ENCODE measurements at places on chromosomes 6 and 20.

GRCh38 chr6:154039231-154039842 is at the start of gene OPRM1:
Gene OPRM1 (plus strand): TSS chr6:154039240. CDS start chr6:154039545, 305 bp downstream.
- DNase-seq = peak; percentile 11

GRCh38 chr6:38599261-38599660 is 40.5 kb downstream of the BTBD9 start:
- no peak for DNase-seq

DNA sequence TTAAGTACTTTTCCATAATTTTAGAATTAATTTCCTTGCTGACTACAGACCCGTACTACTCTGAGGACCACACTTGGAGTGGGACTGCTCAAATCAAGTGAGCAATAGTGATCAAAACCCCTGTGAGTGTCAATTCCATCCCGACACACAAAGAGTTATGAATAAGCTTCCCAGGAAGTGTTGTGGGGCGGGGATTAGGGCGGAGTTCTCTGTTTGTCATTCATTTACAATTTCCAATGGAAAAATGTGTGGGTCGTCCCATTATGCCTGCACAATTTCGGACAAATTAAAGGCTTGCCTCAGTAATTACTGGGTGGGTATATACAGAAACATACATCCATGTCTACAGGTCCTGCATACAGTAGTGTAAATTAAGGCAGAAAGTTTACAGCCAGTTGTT is 84.2 kb downstream of the ISM1 start:
- no peak for DNase-seq

- DNase-seq = no peak
Observed at GRCh38 chr20:53028337-53029007, 56.3 kb downstream of the TSHZ2 start.

- DNase-seq = no peak
Observed at GRCh38 chr20:11728937-11729336, 188.8 kb upstream of the BTBD3 start.
